ENCODE measurements at places on chromosomes 3 and 15.

DNA sequence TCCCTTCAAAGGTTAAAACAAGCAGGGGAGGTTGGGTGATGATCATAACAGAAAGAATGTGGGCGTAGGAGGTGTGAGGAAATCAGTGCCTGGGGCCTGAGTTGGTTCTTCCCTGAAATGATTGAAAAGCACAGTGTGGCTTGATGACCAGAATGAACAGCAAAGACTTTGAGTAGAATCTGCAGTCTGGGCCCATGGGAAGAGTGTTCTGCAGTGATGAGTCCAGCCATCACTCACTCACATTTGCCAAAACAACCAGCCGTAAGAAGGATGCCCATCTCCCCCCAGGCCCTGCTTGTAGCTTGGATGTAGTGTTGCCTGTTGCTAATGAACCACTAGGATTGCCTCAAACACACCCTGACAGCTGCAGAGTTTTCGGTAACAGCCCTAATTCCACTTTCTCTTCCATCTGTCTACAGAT, 67.9 kb downstream of the VGLL3 start:
- peak; percentile 34 for DNase-seq

GRCh38 chr15:98844261-98844660, 163.3 kb downstream of the PGPEP1L start:
- no peak for DNase-seq

- DNase-seq = peak; percentile 4
Observed at GRCh38 chr3:23094890-23095462, 108.2 kb upstream of the UBE2E2 start.

DNA sequence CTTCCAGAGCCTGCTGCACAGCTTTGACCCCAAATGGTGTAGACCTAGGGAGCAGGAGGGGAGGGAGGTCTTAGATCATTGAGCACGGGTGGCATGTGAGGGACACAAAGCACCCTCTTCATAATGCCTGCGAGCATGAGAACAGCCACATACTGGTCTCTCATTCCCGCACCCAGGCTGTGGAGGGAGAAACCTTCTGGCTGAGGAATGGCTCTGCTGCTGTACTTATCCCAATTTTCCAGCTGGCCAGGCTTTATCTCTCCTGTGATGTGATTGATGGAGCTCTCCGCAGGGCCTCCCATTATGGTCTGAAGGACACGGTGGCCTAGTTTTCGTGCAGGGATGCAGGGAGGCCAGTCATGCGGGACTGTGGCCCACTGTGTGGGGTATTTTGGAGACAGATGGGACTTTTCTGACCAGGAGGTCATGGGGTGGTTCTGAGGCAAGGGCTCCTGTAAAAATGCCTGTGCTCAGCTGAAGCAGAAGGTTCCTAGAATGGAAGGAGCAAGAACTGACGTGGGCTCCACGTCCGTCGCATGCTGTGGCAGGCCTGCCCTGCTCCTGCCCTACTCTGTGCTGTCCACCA, 251.5 kb downstream of the PLCL2 start:
- no peak for DNase-seq

DNA sequence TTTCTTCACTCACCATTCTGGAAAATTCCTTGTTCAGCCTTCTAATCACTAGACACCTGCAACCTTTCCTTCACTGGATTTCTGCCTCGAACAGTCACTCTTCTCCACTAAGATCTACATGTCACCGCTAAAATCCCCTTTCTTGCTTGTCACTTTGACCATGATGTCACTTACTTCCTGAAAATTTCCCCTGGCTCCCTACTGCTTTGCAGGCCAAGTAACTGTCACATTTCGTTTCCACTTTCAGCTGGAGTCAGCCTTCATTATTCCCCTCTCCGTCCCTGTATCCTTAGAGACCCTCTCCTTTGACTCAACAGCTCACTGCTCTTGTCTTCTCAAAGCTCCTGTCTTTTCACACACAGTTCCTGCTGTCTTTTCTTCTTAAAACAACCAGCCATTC, 15.9 kb downstream of the CHL1 start:
- DNase-seq = no peak

- DNase-seq = peak; percentile 68
Observed at GRCh38 chr3:39150803-39151631, 2.4 kb downstream of the CSRNP1 start.

DNA sequence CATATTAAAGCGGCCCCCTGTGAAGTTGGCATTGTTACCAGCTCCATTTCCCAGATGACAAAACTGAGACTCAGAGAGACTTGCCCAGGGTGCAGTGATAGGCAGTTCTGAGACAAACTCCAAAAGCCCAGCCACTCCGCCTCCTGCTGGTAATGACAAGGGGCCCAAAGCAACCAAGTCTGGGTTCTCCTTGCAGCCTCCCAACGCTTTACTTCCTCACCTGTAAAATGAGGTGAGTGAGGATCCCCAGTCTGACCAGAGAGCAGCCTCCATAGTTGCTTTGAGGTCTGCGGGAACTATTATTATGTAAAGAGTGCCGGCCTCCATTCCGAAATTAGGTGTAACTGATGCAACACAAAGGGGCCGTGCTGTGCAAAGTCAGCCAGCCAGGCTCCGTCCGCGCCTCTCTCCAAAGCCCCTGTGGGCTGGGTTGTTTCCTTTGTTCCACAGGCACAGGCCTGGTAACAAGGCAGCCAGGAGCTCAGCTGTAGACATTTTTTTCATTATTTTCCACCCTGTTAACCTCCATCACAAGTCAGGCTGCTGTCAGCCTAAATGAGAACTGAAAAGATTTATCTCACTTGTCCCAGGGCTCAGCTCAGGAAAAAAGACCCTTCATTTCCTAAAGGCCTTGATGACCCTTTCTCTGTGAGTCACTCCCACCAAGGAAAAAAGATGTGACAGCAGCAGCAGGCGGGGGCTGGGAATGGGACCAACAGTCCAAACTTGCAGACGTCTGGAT, 139.1 kb upstream of the RAD18 start:
- DNase-seq = no peak

- DNase-seq = no peak
Observed at GRCh38 chr15:94203306-94203705, 28.1 kb upstream of the MCTP2 start.

GRCh38 chr3:54257125-54257720, 134.9 kb downstream of the CACNA2D3 start:
- no peak for DNase-seq

DNA sequence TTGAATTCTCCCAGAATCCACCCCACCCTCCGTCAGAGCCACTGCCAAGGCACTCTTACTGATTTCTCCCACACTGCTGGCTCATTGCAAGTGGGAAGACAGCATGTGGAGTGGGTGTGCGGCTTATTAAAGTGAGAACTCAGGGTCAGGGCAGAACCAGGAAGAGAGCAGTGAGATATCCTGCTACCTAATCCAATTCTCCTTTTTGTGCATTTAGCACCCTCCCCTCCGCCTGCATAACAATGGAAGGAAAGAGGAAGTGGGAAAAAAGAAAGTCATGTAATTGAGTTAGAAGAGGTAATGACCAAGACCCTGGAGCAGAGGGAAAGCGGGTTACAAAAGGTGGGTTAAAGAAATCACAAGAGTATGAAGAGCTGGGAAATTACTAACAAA, 27.8 kb upstream of the PIK3CB start:
- no peak for DNase-seq

- no peak for DNase-seq
Observed at GRCh38 chr3:15794303-15794771, 3.4 kb downstream of the ANKRD28 start.

DNA sequence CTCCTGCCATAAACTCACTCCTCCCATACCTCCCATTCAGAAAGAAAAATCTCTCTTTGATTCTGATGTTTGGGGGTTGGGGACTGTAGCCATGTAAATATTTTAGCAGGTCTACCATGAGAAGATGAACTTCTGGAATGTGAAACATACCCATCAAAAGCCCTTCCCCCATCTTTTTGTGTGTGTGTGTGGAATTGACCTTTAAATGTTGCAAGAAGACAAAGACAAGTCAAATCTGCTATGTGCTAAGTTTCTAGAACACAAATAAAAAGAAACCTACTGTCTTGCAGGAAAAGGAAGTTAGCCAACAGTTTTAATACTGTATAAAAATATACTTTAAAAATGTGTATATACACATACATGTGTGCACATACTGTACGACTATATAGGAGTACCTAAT, 29.7 kb upstream of the USP50 start:
- DNase-seq = no peak

GRCh38 chr15:50783895-50784294, 18.4 kb upstream of the SPPL2A start:
- DNase-seq = no peak

DNA sequence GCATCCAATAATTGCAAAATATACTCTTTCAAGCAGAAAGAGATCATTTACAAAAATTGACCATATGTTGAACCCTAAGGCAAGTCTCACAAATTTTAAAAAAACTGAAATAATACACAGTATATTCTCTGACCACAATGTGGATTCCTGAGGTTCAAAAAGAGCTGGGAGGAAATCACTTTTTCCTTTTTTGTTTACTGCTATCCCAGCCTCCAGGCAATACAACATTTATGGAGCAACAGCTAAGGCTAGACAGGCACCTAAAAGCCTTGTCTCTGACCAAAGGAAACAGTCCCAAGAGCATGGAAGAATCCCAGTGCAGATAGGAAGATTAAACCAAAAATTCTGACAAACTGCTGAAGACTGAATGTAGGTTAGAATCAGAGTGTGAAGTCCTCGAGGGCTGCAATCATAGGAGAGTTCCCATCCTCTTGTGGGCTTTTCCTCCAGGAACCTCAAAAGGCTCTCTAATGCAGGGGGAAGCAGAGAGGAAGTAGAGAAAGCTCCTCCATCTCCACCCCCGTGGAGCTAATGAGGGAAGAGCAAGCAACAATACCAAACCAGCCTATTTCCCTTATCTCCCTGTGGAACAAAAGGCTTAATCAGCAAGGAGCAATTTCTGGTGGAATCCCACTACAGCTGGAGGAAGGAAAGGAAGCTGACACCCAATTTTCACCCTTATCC, 57.0 kb downstream of the TMCC1 start:
- DNase-seq = no peak

- no peak for DNase-seq
Observed at GRCh38 chr3:57031631-57032541, 28.6 kb upstream of the SPATA12 start.

DNA sequence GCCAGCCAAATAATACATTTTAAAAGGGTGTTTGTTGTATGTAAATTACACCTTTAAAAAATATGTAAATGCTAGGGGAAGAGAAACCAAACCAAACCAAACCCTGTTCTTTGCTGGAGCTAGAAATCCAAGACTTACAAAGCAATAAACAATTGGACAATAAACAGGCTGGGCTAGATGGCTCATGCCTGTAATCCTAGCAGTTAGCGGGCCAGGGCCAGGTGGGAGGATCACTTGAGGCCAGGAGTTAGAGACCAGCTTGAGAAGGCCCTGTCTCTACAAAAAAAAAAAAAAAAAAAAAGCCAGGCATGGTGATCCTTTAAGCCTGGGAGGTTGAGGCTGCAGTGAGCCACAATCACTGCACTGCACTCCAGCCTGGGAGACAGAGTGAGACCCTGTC, 12.5 kb downstream of the STOML1 start:
- DNase-seq = no peak

DNA sequence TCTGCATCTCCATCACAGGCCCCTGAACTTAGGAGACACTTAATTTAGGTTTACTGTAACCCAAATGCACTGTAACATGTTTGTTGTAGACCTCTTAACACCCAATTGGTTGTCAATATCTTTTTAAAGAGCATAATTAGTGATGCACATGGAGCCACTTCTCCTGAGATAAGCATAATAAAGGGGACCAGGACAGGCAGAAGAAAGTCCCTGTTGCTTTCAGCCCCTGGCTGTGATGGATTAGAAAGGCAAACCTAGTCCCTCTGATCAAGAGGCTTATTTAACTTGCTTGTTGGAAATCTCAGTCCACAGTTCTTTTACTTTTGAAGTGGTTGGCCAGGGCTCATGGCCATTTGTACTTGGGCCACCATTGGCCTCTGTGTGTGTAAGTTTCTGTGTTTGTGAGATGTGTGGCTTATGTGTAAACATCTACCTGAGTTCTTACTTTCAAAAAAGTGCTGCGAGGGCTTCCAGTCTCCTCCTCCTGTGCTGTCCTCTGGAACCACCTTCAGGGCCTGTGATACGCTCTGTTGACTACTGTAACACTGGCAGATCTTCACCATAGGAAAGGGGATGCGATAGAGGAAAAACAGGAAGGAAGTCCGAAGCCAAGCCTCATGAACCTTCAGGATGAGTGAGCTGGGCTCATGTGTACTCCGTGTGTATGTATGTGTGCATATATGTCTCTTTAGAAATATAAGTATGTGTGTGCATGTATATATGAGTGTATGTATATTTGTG, 136.2 kb downstream of the EPHB1 start:
- no peak for DNase-seq

DNA sequence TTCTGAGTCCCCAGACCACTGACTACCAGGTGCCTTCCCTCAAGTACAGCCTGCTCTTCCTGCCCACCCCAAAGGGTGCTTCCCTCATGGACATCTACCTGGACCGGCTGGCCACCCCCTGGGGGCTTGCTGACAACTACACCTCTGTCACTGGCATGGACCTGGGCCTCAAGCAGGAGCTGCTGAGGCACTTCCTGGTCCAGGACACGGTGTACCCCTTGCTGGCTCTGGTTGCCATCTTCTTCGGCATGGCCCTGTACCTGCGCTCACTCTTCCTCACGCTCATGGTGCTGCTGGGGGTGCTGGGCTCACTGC, 9.3 kb downstream of the DISP2 start:
- no peak for DNase-seq

GRCh38 chr3:58899159-58899952, 150.5 kb downstream of the CFAP20DC start:
- no peak for DNase-seq

- no peak for DNase-seq
Observed at GRCh38 chr15:63332367-63333124, 49.1 kb downstream of the CA12 start.

DNA sequence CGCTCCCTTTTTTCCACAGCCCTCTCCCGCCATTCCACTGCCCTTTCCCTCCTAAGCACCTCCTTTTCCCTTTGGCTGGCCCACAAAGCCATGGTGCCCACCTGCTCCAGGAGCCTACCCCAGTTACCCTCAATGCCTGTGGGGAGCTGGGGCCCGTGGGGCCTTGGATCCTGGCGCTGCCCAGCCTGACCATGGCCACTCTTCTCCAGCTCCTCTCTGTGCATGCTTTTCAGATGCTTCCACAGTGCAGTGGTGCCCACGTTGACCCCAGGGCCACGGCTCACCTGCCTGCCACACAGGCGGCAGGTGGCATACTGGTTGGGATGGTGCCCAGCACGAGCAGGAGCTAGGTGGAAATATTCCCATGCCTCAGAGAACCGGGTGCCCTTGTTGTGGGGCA, 1.5 kb downstream of the ZBED2 start:
- no peak for DNase-seq

Measured in Caco-2 (cell line).